GM12878 (cell line): ENCODE measurements at places on chromosomes 2 and 18. TPM values are rescaled to one million over a fixed set of nuclear protein-coding genes. Genes with fewer than 3 reads are reported as not detected.

Gene UGT1A10
- total RNA-seq, result 0.11 TPM in 1 of 2 replicates, not detected in the other

Gene SEPTIN10
- 96.2 and 98.5 TPM in 2 replicates for total RNA-seq

GRCh38 chr2:165357758-165358157 is 111.7 kb upstream of the CSRNP3 start:
- peak; percentile 2 for DNase-seq

Gene NTSR2
- not detected in 2 replicates for total RNA-seq

DNA sequence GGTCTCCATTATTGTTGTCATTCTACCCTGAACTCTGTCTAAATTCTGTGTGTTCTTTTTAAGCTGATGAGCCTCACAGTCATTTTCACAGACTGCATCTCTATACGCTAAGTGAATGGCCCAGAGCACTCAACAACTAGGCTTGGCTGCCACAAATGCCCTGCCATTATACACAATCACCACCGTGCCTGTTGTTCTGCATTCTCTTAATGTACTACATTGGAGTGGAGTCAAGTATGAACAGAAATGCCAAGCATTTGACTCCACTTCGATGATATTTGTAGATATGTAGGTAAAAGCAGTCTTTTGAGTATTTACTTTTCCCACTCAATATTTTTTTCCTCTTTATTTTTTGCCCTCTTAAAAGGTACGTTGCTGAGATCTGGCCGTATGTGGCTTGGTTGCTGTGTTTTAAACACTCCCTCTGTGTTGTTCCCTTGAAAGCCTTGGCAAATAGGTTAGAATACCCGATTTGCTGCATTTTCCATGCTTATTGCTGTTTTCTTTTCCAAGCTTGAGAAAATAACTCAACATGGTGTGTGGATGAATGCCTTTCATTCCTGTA is 36.2 kb upstream of the TMEFF2 start:
- no peak for DNase-seq

DNA sequence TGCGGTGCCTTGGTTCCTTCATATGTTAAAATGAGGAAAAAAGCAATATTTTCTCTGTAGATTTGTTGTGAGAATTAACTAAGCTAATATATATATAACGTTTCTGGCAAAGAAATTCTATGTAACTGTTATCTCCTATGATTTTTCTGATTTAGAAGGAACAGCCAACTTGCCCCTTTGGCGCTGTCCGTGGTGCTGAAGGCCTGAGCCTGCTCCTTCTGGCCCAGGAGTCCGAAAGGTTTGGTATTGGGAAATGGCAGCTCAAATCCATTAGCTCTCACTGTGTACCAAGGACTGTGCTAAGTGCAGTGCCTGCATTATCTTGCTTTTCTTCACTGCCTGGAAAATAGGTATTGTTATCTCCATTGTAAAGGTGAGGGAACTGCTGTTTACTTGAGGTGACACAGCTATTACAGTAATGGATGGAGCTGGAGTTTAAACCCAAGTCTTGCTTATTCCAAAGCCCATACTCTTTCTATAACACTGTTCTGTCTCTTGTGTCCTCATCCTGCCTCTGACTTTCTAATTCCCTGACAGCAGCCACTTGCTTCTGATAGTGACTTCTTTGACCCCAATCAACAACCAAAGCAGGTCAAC is 52.2 kb downstream of the C1QL2 start:
- no peak for DNase-seq

- no peak for DNase-seq
These were observed 46.2 kb downstream of the COA5 start for GRCh38 chr2:98561902-98562695.

GRCh38 chr2:71688530-71688929 is 235.2 kb downstream of the DYSF start:
- no peak for DNase-seq

GRCh38 chr2:48026865-48027264 is 120.6 kb upstream of the FBXO11 start:
- no peak for DNase-seq

DNA sequence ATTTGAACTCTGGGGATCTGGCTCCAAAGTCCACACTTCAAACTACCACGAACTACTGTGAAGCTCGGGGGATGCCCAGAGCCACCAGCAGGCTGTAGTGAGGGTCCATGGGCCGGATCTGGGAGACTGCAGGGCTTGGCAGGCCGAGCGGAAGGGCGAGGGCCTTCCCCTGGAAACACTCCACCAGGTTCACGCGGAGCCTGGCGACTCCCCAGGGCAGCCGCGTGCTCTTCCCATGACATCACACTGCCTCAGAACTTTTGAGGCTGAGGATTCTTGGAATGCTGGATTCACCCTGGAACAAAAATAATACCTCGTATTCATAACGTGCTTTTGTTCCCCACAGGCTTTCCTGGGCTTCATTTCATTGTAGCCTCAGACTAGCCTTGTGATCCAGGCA is 201.0 kb downstream of the SMAD7 start:
- no peak for DNase-seq

DNA sequence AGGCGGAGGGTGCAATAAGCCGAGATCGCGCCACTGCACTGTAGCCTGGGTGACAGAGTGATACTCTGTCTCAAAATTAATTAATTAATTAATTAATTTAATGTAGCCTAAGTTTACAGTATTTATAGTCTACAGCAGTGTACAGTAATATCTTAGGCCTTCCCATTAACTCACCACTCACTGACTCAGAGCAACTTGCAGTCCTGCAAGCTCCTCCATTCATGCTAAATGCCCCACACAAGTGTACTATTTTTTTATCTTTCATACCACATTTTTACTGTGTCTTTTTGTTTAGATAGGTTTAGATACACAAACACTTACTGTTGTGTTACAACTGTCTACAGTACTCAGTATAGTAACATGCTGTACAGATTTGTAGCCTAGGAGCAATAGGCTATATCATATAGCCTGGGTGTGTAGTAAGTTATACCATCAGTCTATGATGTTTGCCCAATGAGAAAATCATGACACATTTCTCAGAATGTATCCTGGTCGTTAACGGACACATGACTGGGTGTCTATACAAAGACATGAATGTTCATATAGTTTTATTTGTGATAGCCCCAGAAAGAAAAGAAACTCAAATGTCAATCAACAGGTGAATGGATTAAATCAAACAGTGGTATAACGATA is 15.8 kb upstream of the RNU2-63P start:
- DNase-seq, result no peak

DNA sequence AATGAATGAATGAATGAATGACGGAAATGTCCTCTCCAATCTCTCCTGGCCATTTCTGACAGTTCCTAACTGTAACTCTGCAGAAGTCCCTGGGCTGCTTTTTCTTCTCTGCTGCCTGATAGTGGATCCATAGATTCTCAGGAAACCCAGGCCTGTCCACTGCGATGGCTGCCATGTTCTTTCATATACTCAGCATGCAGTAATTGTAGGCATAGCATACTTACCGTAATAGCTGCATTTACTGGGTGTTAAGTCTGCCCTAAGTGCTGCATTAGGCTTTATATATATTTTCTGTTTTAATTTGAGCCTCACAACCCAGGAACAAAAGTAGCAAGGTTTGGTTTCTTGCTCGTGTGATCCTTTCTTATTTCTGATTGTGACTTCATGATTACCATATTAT is 122.9 kb downstream of the DCC start:
- DNase-seq, result no peak

- DNase-seq, result no peak
These were observed 75.7 kb downstream of the RBMS1 start for GRCh38 chr2:160417745-160418397.

- no peak for DNase-seq
These were observed 77.9 kb downstream of the EML6 start for GRCh38 chr2:54801352-54801751.

DNA sequence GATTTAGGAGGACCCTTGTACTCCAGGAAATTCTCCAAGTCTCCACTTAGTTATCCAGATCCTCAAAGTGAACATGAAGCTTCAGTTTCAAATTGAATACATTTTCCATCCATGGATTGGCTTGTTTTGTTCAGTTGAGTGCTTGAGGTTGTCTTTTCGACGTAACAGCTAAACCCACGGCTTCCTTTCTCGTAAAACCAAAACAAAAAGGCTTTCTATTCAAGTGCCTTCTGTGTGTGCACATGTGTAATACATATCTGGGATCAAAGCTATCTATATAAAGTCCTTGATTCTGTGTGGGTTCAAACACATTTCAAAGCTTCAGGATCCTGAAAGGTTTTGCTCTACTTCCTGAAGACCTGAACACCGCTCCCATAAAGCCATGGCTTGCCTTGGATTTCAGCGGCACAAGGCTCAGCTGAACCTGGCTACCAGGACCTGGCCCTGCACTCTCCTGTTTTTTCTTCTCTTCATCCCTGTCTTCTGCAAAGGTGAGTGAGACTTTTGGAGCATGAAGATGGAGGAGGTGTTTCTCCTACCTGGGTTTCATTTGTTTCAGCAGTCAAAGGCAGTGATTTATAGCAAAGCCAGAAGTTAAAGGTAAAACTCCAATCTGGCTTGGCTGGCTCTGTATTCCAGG is at the start of gene CTLA4:
Gene CTLA4 (plus strand): TSS at position 211 of the 640 bp plus-strand sequence. CDS start 172 bp downstream, at position 383.
- DNase-seq, result no peak

Gene DDX18
- total RNA-seq, result 71.3 and 79.5 TPM in 2 replicates

DNA sequence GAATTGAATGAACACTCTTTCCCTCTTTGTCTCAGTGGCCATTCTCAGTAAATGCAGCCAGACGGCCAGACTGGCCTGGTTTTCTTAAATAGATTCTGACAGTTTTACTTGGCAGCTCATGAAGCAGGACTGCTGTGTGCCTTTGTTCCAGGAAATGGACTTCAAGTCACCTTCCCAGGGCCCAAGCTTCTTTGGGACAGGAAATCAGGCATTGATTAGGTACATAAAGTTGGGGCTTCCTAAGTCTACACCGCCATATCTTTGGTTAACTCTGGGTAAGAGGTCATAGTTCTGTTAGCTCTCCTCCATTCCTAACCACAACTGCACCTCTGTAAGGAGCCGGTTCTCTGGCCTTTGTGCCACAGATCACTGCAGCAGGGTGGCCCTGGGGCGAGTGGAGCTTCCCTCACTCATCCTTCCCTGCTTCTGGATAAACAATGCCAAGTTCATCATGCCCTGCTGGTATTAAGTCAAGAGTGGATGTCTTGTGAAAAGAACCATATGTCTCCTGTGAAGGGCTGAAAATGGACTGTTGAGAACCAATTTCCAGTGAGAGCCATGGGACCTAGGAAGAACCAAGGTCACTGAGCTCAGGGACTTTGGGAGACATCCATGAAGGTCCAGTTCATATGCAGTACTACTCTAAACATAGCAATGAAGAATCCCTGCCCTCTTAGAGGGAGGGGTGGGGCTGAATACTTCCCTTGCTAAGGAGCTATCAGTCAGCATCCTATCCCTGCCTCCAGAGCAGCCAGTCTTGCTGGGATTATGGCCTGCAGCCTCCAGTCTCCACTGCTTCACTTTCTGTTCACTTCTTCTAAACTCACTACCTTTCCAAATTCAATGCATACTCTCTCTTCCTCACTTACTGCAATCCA is 122.6 kb upstream of the XPO1 start:
- no peak for DNase-seq

Gene TBR1
- total RNA-seq, result not detected in 2 replicates

DNA sequence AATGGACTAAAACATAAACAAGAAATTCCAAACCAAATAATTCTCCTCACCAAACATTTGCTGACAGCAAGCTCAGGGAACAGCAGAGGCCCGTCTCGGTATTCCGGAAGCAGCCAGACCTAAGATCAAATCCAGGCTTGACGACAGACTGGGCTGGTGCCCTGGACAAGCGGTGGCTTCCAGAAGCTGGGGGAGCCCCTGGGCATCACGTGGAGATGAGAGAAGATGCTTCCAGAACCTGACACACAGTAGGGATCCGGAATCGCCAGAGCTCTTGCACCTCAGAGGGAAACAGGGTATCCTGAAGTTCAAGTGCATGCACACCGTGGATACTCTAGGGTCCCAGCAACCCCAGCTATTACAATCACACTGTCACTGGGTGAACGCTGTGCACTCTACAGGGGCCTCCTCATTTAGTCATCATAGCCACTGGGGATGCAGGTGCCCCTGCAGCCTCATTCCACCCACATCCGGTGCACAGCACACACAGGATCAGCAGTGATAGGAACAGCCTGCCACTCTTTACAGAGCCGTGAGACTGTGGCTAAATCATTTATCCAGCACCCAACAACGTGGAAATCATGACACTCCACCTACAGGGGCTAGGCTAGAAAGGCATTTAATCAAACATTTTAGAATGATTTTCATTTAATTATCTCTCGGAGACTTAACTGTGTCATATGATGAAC is 102.6 kb downstream of the HDAC4 start:
- DNase-seq, result no peak

DNA sequence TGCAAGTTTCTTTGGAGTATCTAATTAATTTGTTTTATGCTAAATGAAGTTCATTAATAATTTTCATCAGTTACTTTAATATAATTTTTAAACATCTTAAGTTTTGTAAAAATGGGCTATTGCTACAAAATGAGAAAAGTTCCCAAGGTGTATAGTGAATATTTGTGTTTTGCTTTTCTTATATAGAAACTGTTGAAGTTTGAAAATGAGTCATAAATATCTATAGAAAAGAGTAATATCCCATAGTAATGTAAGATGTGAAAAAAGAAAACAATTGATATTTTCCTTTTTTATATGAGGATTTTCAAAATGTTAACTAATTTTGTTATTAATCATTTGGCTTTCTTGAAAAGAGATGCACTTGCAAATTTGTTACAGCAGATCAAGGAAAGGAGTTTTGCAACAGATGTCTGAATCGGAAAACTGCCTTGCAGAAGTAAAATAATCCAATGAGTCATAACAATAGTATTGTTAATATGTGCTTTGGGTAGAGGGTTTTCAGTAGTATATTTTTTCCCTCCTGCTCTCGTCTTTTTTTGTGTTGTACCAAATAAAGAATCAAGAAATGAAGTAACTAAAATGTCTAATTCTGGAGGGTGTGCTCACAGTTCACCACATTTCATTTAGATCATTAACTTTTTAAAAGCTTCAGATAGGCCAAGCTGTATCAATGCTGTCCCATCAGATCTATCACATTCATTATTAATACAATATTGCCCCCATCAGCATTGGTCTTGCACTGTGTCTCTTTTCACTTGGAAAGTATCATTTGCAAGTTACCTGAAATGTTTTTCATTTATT is 15.5 kb downstream of the DUSP19 start:
- DNase-seq, result peak; percentile 26

Gene NHEJ1
- total RNA-seq, result 11.3 and 13.8 TPM in 2 replicates

DNA sequence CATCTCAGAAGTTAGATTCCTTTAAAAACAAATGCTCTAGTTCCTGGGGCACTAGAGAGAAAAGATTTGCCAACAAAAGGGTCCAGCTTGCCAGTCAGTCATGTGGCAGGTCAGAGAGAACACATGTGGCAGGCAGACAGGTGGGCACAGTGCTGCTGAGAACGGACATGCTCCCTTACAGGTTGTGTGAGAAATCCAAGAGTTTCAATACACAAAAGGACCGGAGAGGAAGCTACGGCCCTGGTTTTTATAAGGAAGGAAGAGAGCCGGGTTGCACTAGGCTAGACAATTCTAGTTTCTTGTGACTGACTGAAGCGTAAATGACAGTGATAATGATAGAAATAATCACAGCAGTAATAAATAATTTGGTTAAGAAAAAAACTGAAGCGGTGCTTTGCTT is 18.3 kb downstream of the CDC42EP3 start:
- DNase-seq, result no peak

Gene LIMS3
- 0.61 and 0.69 TPM in 2 replicates for total RNA-seq

GRCh38 chr2:218063896-218064295 is 5.2 kb upstream of the RUFY4 start:
- no peak for DNase-seq

- DNase-seq, result no peak
These were observed 274.9 kb upstream of the UBE2E3 start for GRCh38 chr2:180705551-180705950.
